ENCODE measurements at places on chromosomes 11 and 22.

GRCh38 chr22:37184816-37185541 lies 3.1 kb downstream of the C1QTNF6 start:
- no peak overlapping the region for H3K4me3 ChIP-seq
- DNase-seq = no peak
- no peak overlapping the region for H3K27ac ChIP-seq

DNA sequence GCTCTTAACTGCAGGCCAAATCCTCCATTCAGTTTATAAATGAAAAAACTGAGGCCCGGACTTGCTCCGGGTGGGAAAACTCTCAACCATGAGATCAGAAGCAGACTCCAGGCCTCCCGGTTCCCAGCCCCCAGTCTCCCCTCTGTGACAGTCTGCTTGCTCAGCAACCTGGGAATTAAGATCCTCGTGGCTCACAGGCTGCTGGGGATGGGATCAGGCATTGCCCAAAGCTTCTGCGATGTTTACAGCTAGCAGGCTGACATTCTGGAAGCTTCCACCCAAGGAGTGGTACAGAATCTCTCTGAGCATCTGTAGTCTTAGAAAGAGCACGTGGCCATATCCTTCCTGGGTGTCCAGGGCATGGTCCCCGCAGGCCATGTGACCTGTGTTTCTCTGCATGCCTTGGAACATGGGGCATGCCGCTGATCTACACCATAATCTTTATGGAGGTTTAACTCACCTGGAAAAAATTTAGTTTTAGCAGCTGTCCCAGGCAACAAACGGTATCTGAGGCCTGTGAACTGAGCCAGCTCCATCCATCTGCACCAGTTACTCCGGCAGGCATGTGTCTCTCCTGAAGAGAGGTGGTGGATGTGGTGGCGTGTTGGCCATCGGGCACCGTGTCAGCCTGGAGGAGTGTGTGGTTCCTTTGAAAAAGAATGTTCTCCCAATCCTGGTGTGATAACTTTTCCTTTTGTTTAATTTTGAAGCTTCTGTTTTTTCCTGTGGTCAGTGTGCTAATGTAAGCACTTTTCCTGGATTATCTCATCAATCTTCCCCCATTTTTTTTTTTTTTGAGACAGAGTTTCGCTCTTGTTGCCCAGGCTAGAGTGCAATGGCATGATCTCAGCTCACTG lies 7.9 kb downstream of the FBLN1 start:
- no peak overlapping the region for H3K27ac ChIP-seq
- no peaks in the 10 kb centered on the region for H3K27me3 ChIP-seq
- H3K36me3 ChIP-seq = no peaks in the 10 kb centered on the region
- H3K4me3 ChIP-seq = no peak overlapping the region
- H3K4me1 ChIP-seq = peaks cover 14% of the 10 kb centered on the region

GRCh38 chr22:27381960-27382742 lies 419.4 kb downstream of the MN1 start:
- no peak overlapping the region for H3K27ac ChIP-seq
- H3K4me1 ChIP-seq = no peaks in the 10 kb centered on the region
- H3K36me3 ChIP-seq = no peaks in the 10 kb centered on the region
- H3K27me3 ChIP-seq = peaks cover 12% of the 10 kb centered on the region
- no peak for DNase-seq

DNA sequence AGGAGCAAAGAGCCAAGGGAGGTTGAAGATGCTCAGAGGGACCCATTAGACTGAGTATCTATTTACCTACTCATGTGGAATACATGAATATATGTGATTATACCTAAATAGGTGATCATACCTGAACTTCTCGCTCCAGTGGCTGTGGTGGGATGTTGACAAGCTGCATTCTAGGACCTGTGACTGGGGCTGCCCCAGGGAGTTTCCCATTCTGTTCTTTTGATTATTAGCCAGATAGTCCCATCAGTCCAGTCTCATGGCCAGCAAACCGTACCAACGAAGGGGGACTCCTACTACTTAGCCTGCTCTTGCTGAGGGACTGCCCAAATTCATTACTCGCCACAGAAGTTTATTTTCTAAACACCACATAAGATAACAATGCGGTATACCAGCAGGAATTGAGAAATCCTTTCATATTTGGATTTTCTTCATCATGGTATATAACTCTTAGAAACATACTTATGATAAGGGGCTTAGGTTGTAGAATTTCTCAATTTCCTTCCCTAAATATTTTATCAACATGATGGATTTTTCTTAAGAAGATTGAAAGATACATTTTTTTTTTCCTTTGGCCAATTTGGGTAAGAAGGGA lies 273.9 kb downstream of the NTM start:
- no peak overlapping the region for H3K27ac ChIP-seq
- H3K36me3 ChIP-seq = no peaks in the 10 kb centered on the region
- H3K4me3 ChIP-seq = no peak overlapping the region
- DNase-seq = no peak
